ENCODE measurements at places on chromosomes 7 and 10.

DNA sequence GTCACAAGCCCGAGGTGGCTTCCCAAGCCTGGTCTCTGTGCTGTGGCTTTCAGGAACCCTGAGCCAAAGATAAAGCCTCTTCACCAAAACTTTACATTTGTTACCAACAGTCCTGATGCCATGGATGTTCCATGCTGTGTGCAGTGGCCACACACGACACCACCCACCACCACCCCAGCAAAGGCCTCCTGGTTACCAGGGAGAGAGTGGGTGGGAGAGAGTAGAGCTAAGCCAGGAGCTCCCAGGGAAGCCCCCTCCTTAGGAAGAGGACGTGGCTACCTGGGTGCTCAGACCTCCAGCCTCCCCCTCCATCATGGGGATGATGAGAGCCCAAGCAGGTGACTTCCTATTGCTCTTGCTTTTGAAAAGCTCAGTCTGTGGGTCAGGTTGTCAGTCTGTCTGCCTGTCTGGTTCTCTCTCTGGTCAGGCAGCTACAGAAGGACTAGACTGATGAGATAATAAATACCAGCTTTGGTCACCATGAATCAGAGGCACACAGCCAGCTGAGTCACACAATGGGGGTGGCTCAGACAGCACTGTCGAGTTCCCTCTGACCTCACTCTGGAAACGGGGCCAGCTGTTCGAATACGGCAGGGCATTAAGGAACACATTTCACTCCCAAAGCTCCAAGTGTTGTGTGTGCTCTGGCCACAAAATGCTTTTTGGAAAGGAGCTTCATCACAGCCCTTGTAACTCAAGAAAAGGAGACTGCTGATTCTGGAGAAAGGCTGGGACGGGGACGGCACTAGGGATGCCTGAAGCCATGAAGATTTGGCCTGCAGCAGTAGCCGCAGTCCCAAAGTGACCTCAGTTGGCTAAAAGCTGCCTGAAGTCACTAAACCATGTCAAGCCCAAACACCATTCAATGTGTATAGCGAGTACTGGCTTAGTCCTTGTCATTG is 166.0 kb downstream of the FANK1 start:
- DNase-seq, result no peak

DNA sequence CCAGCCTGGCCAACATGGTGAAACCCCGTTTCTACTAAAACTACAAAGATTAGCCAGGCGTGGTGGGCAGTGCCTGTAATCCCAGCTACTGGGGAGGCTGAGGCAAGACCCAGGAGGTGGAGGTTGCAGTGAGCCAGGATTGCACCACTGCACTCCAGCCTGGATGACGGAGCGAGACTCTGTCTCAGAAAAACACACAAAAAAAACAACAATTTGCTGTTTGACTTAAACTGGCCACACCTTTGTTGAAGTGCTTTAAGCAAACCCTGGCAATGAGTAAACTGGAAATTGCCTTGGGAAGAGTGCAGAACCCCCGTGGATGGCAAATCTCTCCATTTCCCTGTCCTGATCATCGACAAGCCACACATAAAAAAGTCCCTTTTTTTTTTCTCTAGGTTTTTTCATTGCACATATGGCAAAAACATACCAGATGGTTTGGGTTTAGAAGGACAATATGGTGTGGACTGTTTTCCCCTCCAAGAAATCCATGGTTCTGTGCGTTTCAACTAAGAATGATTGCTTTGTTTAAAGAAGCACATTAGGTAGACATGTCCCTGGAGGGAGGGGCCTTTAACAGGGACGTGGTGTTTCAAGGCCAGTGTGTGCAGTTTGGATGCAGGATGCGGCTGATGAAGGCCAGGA is 76.9 kb downstream of the NRP1 start:
- DNase-seq, result no peak

DNA sequence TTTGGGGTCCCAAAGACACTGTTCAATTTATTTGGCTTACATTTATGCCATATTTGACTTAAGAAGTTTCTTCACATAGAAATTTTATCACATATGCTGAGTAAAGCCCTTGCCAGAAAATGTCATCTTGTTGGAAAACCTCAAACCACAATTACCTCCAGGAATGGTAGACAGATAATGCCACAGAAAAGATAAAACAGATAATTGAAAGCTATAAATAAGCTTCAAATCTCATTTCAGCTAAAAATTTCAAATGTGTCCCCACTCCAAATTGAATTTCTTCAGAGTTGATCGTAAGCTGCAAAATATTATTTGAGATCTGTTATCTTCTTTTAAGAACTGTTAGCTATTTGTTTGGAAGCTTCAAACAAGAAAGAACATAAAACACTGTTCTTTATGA is 176.4 kb upstream of the PTN start:
- DNase-seq, result no peak

GRCh38 chr7:36639826-36640225 is 84.5 kb downstream of the AOAH start:
- DNase-seq, result no peak

All from NCI-H187 (cell line).